Activated T-helper 17 cell treated with anti-CD3 and anti-CD28 coated beads, Interleukin-2, amount 50 U/mL, for 72 hours (primary cell): ENCODE measurements at places on chromosomes 3 and 15. TPM values are rescaled to one million over a fixed set of nuclear protein-coding genes. Genes with fewer than 3 reads are reported as not detected.

- ATAC-seq = no peak
These were observed 119.0 kb downstream of the SUCNR1 start for GRCh38 chr3:151992326-151993041.

DNA sequence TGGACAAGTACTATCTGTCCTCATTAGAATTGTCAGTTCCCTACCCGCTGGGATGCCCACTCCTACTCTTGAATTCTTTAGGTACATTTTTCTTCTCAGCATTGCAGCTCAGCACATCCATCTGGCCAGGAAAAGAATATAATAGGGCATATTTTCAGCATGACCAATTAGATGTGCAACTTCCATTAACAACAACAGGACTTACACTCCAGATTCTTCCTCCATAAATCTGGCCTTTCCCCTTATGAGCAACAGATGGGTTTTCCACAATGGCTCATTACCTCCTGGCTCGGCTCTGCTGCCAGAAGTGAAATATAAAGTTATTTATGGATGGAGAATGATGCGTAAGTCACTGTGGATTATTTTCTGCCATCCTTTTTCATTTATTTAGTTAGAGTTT, 443.8 kb upstream of the TGFBR2 start:
- no peak for ATAC-seq

DNA sequence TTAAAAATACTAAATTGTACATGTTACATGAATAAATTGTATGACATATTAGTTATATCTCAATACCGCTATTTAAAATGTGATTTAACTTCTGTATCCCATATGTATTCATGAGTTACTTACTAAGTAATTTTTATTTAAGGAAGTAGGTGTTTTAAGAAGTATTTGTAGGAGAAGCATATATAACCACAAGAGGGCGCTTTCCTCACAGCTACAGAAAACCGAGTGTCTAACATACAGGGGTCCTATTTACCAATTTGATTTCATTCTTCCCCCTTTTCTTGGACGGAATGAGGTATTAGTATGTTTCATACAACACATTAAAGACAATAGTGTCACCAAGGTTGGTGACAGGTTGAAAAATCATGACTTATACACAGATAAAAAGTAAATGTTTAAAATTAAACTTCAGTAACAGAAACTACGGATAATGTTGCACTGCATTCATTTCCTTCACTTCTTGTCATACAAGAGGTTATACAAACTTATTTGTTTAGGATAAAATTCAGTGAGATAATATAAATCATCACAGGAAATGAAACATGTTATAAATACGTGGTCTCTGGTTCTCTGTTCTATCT, 253.6 kb downstream of the MAGI1 start:
- no peak for ATAC-seq

- ATAC-seq = no peak
These were observed 175.5 kb upstream of the SLCO3A1 start for GRCh38 chr15:91678003-91678402.

- no peak for ATAC-seq
These were observed 6.3 kb upstream of the UCN2 start for GRCh38 chr3:48569808-48570450.

DNA sequence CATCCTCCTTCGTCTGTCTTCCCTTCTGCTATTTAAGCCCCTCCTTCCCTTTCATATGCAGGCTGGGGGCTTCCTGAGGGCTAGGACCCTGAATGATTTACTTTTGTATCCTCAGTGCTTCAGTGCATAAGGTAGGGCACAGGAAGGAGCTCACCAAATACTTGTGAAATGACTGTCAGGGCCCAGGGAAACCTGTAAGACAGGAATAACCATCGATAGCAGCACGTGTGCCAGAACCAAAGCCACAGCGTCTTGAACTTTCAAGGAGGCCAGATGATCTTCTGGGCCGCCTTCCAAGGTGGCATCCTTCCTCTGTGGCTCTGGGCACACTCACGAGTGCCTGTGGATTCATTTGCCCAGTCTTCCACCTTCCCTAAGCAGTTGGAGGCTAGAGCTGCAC, 3.9 kb downstream of the TMED3 start:
- ATAC-seq = no peak

DNA sequence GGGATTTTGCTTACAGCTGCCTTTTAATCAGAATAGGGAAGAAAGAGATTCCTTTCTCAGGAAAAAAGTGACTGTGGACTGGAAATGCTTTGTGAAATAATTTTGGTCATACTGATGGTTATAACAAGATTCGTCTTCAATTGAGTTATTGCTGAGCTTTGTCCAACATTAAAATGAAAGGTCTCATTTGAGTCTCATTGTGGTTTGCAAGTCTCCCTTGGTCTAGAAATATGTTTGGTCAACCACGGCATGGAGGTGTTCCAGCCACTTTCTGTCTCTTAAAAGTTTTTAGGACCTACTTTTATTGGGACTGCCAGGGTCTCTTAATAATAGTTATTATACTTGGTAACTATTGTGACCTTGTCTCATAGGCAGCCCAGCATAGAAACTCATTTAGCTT, 15.3 kb downstream of the FLNB start:
- no peak for ATAC-seq

DNA sequence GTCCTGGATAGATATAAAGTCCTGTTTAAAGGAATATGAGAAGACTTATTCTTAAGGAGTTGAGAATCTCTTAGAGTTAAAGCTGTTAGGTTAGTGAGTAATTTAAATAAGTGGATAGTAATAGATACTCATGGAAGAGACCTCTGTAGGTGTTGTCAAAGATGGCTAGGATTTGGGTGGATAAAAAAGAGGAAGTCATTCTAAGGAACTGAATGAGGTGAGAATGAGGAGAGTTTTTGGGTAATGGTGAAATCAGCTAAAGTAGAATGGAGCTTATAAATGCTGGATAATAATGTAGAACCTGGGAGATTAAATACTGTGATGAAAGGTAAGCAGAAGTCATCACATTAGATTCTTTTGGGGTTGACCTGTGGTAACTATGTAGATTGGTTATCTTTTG, 8.1 kb downstream of the ARIH1 start:
- ATAC-seq = no peak

Gene PPCDC
- 24.2 TPM for total RNA-seq

Gene SYNPR
- total RNA-seq = not detected

Gene PPM1L
- 2.1 TPM for total RNA-seq
